ENCODE measurements at places on chromosomes 11 and 22.

- no peak for DNase-seq
These were observed 355.2 kb downstream of the RAB38 start for GRCh38 chr11:87820011-87820410.

- DNase-seq, result no peak
These were observed 9.0 kb downstream of the MTNR1B start for GRCh38 chr11:92978271-92979111.

- DNase-seq, result no peak
These were observed 115.5 kb upstream of the ISX start for GRCh38 chr22:34950489-34950888.

DNA sequence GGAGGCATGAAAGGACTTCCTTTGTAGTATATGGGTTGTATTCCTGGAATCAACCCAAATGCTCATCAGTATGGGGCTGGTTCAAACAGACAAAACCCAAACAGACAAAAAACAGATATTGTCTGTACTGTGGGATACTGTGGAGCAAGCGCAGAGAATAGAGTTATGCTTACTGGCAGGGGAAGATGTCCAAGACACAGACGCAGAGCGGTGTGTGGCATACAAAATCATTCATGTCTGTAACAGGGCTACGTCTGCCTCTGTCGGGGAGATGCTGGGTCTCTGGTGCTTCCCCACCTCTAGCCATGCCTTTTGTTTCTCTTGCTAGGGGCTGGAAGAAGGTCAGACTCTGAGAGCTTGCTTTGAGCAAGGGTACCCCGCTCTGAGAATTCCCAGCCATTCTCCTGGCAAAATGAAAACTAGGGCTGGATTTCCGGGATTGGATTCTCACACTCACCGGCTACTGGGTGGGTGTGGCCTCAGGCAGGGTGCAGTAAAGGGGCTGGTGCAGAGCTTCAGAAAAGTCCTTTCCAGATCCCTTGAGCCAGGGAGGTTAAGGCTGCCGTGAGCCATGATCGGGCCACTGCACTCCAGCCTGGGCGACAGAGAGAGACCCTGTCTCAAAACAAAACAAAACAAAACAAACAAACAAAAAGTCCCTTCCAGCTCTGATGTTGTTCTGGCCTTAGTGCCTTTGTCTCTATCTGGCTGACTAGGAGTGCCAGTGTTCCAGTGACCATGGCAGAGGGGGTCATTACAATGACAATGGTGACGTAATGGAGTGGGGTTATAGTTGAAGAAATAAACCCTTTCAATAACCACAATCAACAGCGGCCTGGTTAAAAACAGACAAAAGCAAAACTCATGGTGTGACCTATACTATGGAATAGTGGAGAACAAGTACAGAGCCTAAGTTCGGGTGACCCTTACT is 2.9 kb upstream of the ABCC8 start:
- DNase-seq, result no peak

DNA sequence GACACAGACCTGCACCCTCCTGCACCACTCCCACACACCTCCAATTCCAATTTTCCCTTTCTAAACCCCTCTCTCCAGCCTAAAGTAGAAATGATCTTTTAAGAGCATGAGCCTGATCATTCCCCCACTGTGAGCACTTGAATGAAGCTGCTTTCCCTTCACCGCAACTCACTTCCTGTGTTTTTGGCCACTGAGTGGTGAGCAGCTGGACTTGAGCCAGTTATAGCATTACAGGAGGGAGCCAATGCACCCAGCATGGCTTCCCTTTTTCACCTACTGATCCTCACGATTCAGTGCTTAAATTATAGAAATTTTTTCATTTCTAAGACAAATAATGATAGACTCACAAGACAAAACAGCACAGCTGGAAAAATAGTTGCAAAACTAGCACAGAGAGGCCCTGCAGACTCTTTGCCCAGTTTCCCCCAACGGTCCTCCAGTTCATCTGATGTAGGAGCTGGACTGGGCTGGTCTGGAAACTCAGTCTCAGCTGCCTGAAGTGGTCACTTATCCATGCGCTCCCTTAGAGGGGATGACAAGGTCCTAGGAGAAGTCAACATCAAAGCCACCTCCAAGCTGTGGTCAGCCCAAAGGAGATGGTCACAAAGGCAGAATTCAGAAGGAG is 9.7 kb upstream of the APOL4 start:
- DNase-seq, result no peak

DNA sequence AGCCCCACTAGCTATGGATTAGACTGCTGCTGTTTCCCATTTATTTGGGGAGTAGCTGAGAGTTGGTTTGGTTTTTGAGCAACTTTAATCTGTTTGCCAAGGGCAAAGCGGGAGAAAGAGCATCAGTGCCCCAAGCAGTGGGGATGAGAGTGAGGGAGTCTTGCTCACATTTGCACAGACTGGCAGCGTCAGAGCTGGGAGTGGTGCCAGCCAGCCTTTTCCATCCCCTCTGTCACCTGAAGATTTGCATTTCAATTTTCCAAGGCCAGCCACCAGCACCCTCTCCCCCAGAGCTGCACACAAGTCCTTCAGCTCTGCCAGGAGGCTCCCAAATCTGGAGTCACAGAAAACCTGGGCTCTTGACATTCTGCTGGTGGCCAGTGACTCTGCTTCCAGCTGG is 21.0 kb upstream of the UVRAG start:
- no peak for DNase-seq

GRCh38 chr11:210122-210802 is 2.8 kb downstream of the RIC8A start:
- DNase-seq, result no peak

GRCh38 chr22:43622886-43623285 is 189.2 kb downstream of the EFCAB6 start:
- no peak for DNase-seq

DNA sequence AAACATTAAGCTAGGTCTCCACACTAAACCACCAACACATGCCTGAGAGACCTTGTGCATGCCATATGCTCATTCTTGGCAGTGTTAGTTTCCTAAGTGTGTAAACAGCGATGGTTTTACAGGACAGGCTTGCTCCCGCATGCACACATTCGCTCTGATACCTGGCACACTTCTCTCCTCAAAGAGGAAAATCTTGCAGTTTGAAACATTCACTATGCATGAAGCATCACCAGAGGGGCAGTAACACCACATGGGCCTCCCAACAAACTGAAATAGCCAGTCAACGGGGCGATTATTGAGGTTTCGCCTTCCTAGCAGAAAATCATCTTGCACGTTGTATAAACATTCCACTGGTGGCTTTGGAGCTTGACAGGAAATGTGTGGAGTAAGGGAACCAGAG is 52.6 kb downstream of the ABTB2 start:
- no peak for DNase-seq

GRCh38 chr11:116330439-116331185 is 442.2 kb downstream of the BUD13 start:
- no peak for DNase-seq

GRCh38 chr11:2374456-2375201 is 2.5 kb upstream of the CD81 start:
- DNase-seq, result no peak

- DNase-seq, result no peak
These were observed 319.3 kb upstream of the NARS2 start for GRCh38 chr11:78893996-78894395.

DNA sequence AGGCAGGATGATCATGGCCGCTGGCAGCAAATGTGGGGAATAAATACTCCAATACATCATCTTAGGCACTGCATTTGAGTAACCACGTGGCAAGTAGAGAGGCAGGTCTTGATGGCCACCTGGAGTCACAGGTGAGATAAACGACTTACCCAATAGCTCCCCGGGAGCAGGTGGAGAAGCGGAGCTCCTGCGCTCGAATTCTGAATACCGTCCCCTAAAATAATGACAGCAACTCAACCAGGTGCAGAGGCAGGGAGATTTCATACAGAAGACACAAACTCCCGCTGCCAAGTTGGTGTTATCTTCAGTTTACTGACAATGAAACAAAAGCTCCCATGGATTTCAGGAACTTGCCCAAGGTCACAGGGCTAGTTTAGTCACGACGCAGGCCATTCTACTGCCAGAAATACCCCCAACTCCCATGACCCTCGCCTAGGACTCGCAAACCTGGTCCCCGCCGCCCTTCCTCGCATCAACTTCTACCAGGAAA is 437 bp downstream of the SLC43A3 start:
- no peak for DNase-seq

DNA sequence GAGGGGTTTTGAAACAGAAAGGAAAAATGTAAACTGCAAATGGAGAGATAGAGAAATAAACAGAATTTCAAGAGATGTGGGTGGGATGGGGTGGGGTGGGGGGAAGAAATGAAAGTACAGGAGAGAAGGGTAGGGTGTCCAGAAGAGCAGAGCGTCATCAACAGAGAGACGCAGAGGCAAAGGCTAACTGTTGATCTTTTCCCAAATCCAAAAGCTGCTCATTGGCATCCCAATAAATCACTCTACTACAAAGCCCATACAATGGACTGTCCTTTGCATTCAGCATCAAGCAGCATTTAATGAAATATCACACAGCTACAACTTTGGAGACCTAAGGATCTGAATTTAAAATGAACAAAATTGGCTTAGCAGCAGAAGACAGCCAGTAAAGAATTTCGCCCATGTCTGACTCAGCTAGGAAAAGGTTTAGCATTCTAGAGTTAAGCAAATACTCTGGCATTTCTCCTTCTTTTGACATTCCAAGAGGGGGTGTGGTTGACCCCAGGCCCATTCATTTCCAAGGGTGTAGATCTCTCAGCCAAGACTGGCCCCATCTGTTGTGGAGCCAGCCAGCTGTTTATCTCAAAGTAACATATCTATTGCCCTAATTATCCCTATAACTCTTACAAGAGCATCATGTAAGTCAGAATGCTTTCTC is 1.5 kb downstream of the RAB30 start:
- no peak for DNase-seq

DNA sequence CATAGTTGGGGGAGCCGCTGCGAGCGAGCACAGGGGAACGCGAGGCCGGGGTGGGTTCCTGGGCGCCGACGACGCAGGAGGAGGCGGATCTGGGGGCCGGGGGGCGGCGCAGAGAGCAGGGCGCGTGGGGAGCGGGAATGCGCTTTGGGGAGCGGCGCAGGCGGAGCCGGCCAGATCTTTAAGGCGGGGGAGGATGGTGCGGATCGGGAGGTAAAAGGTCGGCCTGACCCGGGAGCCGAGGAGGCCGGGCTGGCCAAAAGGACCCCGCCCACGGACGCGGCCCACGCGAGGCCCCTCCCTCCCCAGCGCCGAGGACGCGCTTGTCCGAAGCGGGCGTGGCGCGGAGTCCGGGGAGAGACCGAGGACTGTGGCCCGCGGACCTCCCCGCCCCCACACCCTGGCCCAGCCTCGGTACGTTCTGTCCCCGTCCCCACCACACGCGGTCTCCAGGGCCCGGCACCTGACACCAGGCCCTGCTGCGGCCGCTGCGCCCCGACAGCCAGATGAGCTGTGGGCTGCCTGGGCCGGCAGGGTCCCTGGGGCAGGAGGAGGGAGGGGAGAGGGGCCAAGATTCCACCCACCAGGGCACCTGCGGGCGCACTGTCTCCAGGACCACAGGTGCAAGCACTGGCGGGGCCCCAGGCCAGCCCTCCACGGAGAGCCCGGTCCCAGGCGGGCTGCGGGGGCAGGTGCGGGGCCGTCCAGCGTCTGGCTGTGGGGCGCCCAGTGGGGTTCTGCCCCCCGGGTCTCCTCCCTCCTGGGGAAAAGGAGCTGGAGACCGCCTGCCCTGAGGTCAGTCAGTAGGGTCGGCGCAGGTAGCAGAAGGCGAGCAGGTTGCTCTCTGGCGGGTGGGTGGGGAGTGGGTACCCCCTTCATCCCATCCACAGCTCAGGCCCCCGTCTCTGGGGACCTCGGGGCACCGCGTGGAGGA is 10.9 kb downstream of the PIM3 start:
- no peak for DNase-seq

- no peak for DNase-seq
These were observed 193.8 kb downstream of the DBX1 start for GRCh38 chr11:19966441-19966840.

- no peak for DNase-seq
These were observed 169.6 kb downstream of the MAML2 start for GRCh38 chr11:96173422-96173821.

Measured in stimulated activated CD8-positive, alpha-beta memory T cell treated with anti-CD3 and anti-CD28 coated beads, Interleukin-4, amount 100 ng/mL, for 1 hour (primary cell).